ENCODE measurements at places on chromosomes 3 and 15. TPM values are rescaled to one million over a fixed set of nuclear protein-coding genes. Genes with fewer than 3 reads are reported as not detected.

The ZNF80 gene
- not detected for total RNA-seq

The HEMK1 gene
- 30.0 TPM for total RNA-seq

The MUC13 gene
- not detected for total RNA-seq

The SPSB4 gene
- total RNA-seq = not detected

The IQCF5 gene
- total RNA-seq = not detected

Measured in uterine smooth muscle cell (primary cell).